ENCODE measurements at places on chromosomes 7 and 10. TPM values are rescaled to one million over a fixed set of nuclear protein-coding genes. Genes with fewer than 3 reads are reported as not detected.

GRCh38 chr10:69222157-69223027 lies 2.3 kb downstream of the HKDC1 start:
- DNase-seq, result peak; percentile 69
- H3K4me1 ChIP-seq, result peaks cover 36% of the 10 kb centered on the region
- H3K4me3 ChIP-seq, result peak overlapping the region; percentile 85
- peaks cover 6% of the 10 kb centered on the region for H3K27me3 ChIP-seq
- peak overlapping the region; percentile 88 for H3K27ac ChIP-seq
- no peaks in the 10 kb centered on the region for H3K36me3 ChIP-seq

DNA sequence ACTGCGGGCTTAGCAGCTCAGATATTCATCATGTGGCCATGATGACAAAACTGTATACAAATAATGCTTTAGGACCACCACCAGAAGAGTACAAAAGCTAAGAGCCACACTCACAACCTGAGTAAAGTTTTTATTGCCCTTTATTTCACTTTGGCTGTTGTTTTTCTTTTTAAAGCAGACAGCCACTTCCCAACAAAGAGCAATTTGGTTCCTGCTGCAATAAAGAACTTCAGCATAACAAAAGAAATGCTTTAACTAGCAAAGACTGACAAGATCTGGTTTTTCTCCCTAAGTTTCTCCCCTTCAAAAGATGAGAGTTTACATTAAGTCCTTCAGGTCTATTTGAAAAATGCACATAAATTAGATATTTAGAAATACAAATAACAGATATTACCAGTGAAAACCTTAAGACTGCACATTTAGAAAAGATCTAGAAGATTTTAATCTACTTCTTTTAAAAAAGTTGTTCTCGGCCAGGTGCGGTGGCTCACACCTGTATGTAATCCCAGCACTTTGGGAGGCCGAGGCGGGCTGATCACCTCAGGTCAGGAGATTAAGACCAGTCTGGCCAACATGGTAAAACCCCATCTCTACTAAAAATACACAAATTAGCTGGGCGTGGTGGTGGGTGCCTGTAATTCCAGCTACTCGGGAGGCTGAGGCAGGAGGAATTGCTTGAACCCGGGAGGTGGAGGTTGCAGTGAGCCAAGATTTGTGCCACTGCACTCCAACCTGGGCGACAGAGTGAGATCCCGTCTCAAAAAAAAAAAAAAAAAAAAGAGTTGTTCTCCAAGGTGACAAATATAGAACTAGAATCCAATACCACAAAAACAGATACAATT lies 59.4 kb downstream of the WAPL start:
- peaks cover 29% of the 10 kb centered on the region for H3K36me3 ChIP-seq
- H3K4me3 ChIP-seq, result no peak overlapping the region
- DNase-seq, result no peak

- no peaks in the 10 kb centered on the region for H3K36me3 ChIP-seq
- no peak overlapping the region for H3K4me3 ChIP-seq
- H3K4me1 ChIP-seq, result no peaks in the 10 kb centered on the region
- no peaks in the 10 kb centered on the region for H3K27me3 ChIP-seq
These were observed 1334.7 kb downstream of the REEP3 start for GRCh38 chr10:64855941-64856340.

DNA sequence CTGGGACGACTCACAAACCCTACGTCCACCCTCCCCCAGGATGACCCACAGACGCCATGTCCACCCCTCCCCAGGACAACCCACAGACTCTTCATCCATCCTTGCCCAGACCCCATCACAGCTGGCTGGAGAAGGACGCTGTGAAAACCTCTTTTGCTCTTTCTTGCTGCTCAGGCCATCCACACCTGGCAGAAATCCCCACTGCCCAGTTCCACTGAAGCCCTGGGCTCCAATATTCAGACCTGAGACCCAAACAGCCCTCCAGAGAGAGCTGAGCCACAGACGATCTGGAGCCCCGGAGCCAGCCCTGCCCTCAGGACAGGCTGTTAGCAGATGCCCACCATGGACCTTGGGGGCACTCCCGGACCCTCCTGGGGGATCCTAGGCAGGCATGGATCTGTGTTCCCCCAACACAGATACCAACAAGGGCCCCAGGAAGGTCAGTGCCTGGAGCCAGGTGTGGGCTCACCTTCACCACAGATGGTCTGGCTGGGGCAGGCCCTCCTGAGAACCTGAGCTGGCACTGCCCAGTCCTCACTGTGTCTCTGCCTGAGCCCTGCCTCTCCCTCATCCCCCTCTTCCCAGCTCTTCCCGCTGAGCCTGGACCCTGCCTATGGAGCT lies 226.2 kb downstream of the PTPRN2 start:
- DNase-seq, result no peak
- no peaks in the 10 kb centered on the region for H3K4me1 ChIP-seq
- no peaks in the 10 kb centered on the region for H3K27me3 ChIP-seq
- no peak overlapping the region for H3K27ac ChIP-seq
- no peaks in the 10 kb centered on the region for H3K36me3 ChIP-seq
- H3K4me3 ChIP-seq, result no peak overlapping the region

- H3K27me3 ChIP-seq, result no peaks in the 10 kb centered on the region
- H3K36me3 ChIP-seq, result peaks cover 10% of the 10 kb centered on the region
- H3K4me3 ChIP-seq, result peak overlapping the region; percentile 38
- no peak for DNase-seq
- peak overlapping the region; percentile 80 for H3K27ac ChIP-seq
These were observed 44.4 kb upstream of the SP4 start for GRCh38 chr7:21383227-21384220.

DNA sequence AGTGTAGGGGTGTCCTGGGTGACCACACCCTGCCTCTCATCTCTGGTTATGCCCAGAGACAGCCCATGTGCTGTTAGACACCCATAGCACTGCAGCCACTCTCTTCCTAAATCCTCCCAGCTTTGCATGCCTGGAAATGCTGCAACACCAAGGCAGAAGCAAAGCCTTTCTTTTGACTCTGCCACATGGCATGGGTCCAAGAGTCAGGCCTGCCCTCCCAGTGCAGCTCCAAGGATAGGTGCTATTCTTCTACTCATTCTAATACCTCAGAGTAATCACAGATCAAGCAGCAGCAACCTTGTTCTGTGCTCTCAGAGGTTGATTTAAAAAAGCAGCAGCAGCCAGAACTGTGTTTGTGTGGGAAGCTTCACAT lies 23.4 kb downstream of the FRMPD2 start:
- H3K4me1 ChIP-seq, result peaks cover 3% of the 10 kb centered on the region
- H3K27ac ChIP-seq, result no peak overlapping the region
- DNase-seq, result no peak
- no peaks in the 10 kb centered on the region for H3K36me3 ChIP-seq
- no peak overlapping the region for H3K4me3 ChIP-seq
- peaks cover 2% of the 10 kb centered on the region for H3K27me3 ChIP-seq

DNA sequence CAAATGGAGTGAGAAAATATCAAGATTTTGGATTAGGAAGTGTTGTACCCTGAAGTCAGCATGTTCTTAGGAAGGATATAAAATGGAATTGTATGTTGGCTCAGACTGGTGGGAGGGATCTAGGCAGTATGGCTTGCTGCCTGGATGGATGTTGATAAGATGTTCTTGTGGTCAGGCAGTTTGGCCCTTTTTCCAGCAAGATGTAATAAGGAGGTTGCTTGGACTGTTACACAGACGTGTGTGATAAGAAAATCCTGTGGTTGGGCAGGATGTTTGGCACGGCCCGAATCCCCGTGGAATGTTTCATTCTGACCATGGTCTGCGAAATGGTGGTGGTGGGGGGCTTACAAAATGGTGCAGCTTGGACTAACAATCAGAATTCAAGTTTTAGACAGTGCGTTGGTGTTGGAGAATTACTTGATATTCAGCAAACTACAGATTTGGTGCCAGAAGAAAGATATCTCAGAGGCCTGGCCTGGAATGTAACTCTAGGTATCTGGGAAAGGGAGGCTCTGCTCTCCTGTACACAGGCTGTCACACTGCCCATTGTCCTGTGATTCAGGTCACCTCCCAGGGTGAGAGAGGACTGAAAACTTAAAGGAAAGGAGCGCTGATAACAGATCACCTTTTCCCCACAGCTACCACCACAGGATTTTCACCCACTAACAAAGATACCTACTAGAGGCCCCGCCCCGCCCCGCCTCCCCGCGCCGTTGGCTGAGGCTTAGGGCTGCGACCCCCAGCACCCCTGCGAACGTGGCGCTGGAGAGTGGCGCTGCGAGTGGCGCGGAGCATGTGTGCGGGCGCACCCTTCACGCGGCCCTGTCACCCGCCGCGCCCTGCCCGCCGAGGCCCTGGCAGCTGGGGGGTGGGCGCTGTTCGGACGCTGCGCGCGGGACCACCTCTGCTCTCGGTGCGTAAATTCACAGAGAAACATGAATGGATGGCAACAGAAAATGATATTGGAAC lies 19.3 kb upstream of the ZNF680 start:
- H3K4me1 ChIP-seq, result no peaks in the 10 kb centered on the region
- DNase-seq, result no peak

DNA sequence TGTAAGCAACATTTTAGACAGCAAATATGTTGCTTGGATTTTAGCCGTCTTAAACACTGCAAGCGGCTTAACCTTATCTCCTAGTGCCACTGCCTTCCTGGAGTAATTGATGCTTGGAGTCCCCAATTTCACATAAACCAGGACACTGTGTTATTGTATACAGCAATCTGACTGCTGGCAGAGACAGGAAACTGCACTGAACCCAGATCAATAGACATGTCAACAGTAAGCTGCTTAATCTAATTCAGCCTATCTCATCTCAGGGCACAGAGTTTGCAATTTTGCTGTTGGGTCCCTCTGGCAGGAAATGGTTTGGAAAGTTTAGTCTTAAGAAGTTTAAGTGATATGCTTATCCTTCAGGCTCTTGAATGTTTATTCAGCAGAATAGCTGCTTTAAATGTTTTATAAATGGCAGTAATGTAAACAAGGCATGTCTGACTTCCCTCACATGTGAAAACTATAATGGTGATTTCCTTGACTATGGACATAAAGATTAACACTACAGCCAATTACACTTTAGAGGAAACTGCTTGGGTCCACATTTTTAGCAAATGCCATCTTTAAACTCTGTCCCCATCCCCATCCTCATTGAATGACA lies 598.6 kb downstream of the PARD3 start:
- no peaks in the 10 kb centered on the region for H3K36me3 ChIP-seq
- no peaks in the 10 kb centered on the region for H3K27me3 ChIP-seq
- no peak for DNase-seq
- H3K27ac ChIP-seq, result no peak overlapping the region

DNA sequence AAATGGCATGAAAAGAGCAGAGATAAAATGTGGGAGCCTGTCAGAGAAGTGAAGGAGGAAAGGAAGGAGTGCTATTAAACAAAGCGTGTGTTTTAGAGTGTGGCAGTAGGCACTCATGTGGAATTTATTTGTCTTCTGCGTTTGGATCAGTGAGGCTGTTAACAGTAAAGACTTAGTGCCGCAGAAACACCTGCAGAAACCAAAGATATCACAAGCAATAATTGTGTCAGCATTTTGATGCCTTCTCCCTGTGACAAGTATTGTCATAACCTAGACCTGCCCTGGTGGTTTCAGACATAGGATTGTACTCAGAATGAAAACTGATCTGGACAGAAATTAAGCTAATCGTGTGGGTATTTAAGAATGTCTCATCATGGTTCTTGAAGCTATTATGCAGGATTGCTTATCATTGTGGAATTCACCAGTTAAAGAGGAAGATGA lies 191.0 kb downstream of the CAMK1D start:
- H3K27ac ChIP-seq, result no peak overlapping the region
- H3K27me3 ChIP-seq, result no peaks in the 10 kb centered on the region
- H3K4me1 ChIP-seq, result peaks cover 2% of the 10 kb centered on the region
- H3K36me3 ChIP-seq, result no peaks in the 10 kb centered on the region
- no peak for DNase-seq

DNA sequence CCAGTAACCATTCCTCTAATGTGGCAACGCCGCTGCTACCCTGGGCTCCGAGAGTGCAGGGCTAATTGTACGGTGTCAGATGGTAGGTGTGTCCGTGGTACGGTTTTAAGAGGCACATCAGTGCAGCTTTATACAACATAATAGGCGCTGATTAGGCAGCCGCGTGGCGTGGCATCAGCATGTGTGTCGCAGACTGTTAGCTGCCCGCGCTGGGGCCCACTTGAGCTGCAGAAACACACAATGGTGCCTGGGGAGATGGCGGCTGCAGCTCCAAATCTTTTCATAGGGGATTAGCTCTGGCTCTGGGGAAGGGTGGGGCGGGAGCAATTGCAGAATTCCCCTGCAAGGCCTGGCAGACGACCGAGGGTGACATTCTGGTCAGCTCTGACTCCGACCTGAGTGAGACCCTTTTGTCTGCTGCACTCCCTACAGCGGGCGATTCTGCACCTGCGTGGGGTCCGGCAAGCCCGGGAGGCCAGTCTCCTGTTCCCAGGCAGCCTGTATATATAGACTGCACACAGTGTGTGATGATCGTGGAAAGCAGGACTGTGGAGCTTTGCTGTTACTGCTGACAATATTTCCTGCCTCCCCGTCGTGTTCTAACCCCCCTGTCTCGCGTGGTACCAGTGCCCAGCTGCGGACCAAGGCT lies 722.7 kb upstream of the CELF2 start:
- DNase-seq, result no peak
- H3K27ac ChIP-seq, result no peak overlapping the region
- no peaks in the 10 kb centered on the region for H3K27me3 ChIP-seq
- H3K4me3 ChIP-seq, result no peak overlapping the region
- H3K4me1 ChIP-seq, result no peaks in the 10 kb centered on the region

- no peak for DNase-seq
- H3K36me3 ChIP-seq, result no peaks in the 10 kb centered on the region
- no peak overlapping the region for H3K27ac ChIP-seq
- no peaks in the 10 kb centered on the region for H3K27me3 ChIP-seq
- no peaks in the 10 kb centered on the region for H3K4me1 ChIP-seq
These were observed 110.8 kb downstream of the DNAH11 start for GRCh38 chr7:21653623-21654022.

DNA sequence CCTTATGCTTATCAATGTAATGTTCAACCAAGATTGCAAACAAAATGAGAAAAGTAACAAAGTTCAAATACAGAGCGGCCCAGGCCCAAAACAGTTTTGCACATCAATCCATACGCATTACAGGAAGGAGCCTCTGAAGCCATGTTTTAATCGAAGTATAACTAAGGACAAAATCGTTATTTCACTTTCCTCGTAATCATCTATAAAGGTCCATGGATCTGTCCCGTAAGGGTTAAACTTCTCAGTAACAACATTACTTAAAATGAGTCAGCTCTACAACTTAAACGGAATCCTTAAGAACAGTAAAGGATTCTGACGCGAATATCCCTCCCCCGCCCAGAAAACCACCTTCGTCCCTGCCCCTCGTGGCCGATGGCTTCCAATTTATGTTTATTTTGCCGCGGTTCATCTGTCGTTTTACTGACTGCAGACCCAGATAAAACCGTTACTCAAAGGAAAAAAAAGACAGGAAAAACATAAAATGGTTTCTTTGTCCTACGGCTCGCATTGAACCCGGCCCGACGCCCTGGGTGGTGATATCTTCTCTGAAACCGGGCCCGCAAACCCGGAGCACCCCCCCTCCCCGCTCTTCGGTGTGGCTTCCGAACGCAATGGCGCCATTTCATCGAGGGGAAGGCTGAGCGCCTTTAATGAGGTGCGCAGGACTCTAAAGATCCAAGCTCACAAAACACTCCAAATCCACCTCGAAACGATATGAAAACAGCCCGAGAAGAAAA lies 1.1 kb downstream of the HNRNPA2B1 start:
- peak; percentile 65 for DNase-seq
- peak overlapping the region; percentile 99 for H3K27ac ChIP-seq
- peaks cover 63% of the 10 kb centered on the region for H3K36me3 ChIP-seq
- no peaks in the 10 kb centered on the region for H3K27me3 ChIP-seq
- H3K4me1 ChIP-seq, result peaks cover 37% of the 10 kb centered on the region
- H3K4me3 ChIP-seq, result peak overlapping the region; percentile 99

The POMZP3 gene
- total RNA-seq, result 12.7 TPM

The LRRC4 gene
- total RNA-seq, result not detected

The GRID1 gene
- total RNA-seq, result not detected

The DGKI gene
- not detected for total RNA-seq

The RAB19 gene
- total RNA-seq, result 8.1 TPM
